Thyroid gland (tissue), 4 donors: ENCODE measurements at places on chromosomes 13 and 19. TPM values are rescaled to one million over a fixed set of nuclear protein-coding genes. Genes with fewer than 3 reads are reported as not detected.

- no peaks in the 10 kb centered on the region for H3K27me3 ChIP-seq
- peak overlapping the region; percentile 79 for H3K27ac ChIP-seq
- H3K4me1 ChIP-seq = peaks cover 36% of the 10 kb centered on the region
- peak overlapping the region; percentile 78 for H3K4me3 ChIP-seq
- H3K36me3 ChIP-seq = no peaks in the 10 kb centered on the region
- DNase-seq = peak; percentile 56
These were observed 1.3 kb downstream of the NFIX start for GRCh38 chr19:12996406-12997094.

GRCh38 chr19:35281303-35281702, 1.0 kb upstream of the HAMP start:
- H3K36me3 ChIP-seq = peaks cover 24% of the 10 kb centered on the region
- DNase-seq = no peak

GRCh38 chr19:3868770-3869456, at the start of gene ZFR2:
TSS of gene ZFR2 (minus strand) at chr19:3869038. CDS start at chr19:3869017, 21 bp downstream.
- H3K27ac ChIP-seq = no peak within 1 kb of the TSS
- H3K36me3 ChIP-seq = no peaks in the 10 kb centered on the region
- DNase-seq = no peak
- no peak within 1 kb of the TSS for H3K4me3 ChIP-seq
- H3K4me1 ChIP-seq = no peaks in the 10 kb centered on the region
- H3K27me3 ChIP-seq = peaks cover 16% of the 10 kb centered on the region

Gene CEACAM7
- not detected for total RNA-seq

Gene RFPL4AL1
- not detected for total RNA-seq

GRCh38 chr19:56367829-56368711, 25.3 kb downstream of the ZNF582 start:
- peak overlapping the region; percentile 71 for H3K27ac ChIP-seq
- peak overlapping the region; percentile 44 for H3K4me3 ChIP-seq
- peaks cover 15% of the 10 kb centered on the region for H3K4me1 ChIP-seq
- peak; percentile 98 for DNase-seq
- H3K36me3 ChIP-seq = peaks cover 2% of the 10 kb centered on the region

DNA sequence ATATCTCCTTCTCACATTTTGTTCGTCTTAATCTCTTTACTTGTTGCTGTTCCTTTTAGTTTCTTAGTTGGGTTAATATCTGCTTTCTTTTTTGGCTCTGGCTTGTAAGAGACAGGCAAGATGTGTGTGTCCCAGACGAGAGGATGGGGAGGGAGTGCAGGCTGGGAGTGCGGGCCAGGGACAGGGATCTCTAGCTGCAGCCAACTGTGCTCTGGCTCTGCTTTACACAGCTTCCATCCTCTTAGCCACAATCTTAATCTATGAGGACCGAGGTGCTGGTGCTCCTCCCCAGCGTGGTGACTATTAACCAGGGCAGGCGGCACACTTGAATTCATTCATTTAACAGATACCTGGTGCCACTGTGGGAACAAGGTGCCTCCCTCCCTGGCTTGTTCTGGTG, 70.9 kb upstream of the WASF3 start:
- no peaks in the 10 kb centered on the region for H3K27me3 ChIP-seq
- no peaks in the 10 kb centered on the region for H3K36me3 ChIP-seq
- H3K4me1 ChIP-seq = no peaks in the 10 kb centered on the region
- H3K27ac ChIP-seq = no peak overlapping the region

DNA sequence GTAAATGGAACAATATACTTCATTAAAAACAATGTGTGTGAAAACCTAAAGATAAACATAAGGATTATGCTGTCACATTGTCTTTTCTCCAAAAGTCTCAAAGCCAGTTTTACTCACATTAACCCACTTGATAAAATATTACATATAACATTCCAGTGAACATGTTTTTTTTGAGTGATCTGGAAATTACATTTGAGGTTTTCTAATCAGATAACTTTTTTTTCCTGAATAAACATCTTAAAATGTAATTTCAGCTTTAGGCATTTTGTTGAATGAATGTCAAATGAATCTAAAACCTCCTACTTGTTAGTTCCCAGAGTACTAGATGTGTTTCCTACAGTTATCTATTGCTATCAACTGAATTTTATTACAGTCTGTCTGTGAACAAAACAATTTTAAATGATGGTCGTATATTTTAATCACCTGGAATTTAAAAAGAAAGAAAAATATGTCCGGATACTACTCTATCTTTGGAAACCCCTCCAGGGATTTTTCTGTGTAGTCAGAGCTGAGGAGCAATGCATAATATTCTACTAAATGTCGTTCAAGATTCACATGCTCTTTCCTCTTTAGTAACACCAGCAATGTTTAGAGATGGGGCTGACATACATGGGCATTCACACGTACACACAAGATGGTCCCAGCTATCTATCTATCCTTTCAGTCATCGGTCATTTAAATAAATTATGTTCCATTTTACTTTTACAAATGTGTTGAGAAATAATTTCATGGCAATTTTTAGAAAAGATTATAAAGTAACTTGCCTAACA, 283.9 kb downstream of the KLF12 start:
- no peak overlapping the region for H3K27ac ChIP-seq
- no peaks in the 10 kb centered on the region for H3K36me3 ChIP-seq
- no peaks in the 10 kb centered on the region for H3K4me1 ChIP-seq
- H3K4me3 ChIP-seq = no peak overlapping the region
- no peak for DNase-seq
- H3K27me3 ChIP-seq = no peaks in the 10 kb centered on the region

GRCh38 chr19:374183-374885, 29.7 kb upstream of the MIER2 start:
- no peaks in the 10 kb centered on the region for H3K4me1 ChIP-seq
- H3K27me3 ChIP-seq = no peaks in the 10 kb centered on the region
- no peak for DNase-seq

DNA sequence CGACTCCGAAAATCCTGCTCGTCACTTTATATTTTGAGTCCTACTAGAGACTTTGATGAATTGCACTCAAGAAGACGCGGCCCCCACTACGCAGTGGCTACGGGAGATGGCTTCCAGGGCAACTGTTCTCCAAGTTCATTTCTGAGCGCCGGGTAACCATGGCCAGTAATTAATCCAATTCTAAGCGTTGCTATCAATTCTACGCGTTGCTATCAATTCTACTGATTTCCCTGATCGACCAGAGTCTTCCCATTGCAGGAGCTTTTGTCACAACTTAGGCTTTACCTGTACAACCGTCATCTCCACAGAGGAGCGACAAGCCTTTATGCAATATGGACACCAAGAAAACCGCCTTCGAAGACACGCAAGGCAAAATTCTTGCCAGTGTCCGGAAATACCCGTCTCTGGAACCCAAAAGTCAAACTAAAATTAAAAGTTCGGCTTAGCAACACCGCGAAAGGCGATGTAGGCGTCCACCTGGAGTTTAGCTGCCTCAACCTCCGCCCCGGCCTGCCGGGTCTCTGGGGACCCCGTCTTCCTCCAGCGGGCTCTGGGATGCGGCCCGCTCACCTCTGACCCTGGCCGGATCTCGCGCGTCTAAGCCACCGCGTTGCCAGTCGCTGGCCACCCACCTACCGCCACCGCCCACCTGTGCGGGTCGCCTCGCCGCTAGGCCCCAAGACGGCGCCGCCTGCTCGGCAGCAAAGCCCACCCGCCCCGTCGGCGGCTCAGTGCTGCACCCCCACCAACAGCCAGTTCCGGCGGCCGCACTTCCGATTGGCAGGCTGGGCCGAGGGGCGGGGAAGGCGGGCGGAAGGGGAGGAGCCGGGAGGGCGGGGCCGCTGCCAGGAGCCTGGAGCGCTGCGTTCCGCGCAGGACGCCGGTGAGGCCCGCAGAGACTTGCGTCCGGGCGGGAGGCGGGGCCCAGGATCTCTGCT, at the start of gene SUPT20H:
TSS of gene SUPT20H (minus strand) at position 779 of the 938 bp plus-strand sequence. CDS start 8,198 bp downstream, outside the sequence.
- no peaks in the 10 kb centered on the region for H3K27me3 ChIP-seq
- H3K27ac ChIP-seq = peak within 1 kb of the TSS; percentile 85
- DNase-seq = peak; percentile 94
- peaks cover 7% of the 10 kb centered on the region for H3K4me1 ChIP-seq
- H3K36me3 ChIP-seq = no peaks in the 10 kb centered on the region

DNA sequence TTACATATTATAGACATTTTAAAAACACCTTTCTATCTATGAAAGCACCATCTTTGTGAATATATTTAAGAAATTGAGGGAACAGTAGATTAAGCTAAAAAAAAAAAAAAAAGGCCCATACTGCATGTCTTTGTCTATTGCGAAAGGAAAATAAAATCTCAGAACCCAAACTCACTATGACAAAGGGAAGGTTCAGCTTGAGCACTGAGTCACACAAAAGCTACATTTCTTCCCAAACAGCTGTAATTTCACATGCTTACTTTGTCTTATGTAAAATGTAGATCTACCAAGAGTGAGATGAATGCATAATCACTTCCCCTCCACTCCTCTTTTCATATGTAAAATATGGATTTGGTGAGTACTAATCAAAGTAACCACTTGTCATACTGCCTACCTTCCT, 640.1 kb upstream of the KLF12 start:
- H3K4me1 ChIP-seq = no peaks in the 10 kb centered on the region
- H3K36me3 ChIP-seq = no peaks in the 10 kb centered on the region
- no peaks in the 10 kb centered on the region for H3K27me3 ChIP-seq
- no peak overlapping the region for H3K27ac ChIP-seq
- H3K4me3 ChIP-seq = no peak overlapping the region
